ENCODE measurements at places on chromosomes 16 and 17.

- DNase-seq = no peak
Measured at GRCh38 chr16:23182679-23183542, at the start of gene SCNN1G. SCNN1G (plus strand) TSS chr16:23182745; CDS start chr16:23186272, 3,527 bp downstream.

DNA sequence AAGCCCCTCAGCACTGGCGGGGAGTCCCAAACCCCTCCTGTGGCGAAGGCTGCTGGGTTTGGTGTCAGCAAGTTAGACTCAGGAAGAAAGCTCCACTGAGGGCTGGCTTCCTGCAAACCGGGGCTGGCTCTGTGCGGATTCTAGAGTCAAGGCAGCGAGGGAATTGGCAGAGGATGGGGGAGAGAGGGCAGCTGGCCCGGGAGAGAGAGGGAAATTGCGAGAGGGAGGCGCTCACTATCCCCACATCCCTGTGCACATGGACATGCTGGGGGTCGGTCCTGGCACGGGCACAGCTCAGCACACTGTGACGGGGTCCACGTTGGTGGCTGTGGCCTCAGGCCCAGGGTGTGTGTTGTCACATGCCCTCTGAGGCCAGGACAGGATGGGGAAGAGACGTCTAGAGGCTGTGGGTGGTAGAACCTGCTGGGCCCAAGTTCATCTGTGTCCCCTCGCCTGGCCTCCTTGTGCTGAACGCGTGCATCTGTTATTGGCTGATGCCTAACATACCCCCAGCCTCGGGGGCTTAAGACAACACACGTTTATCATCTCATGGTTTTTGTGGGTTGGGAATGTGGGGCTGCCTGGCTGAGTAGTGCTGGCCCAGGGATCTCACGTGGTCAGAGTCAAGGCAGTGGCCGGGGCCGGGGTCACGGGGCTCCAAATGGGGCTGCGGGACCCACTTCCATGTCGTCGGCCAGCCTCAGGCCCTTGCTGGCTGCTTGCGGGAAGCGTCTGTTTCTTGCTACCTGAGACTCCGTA lies 16.7 kb upstream of the JPH3 start:
- no peak for DNase-seq

- peak; percentile 44 for DNase-seq
Measured at GRCh38 chr17:27466376-27466742, 10.1 kb downstream of the KSR1 start.

DNA sequence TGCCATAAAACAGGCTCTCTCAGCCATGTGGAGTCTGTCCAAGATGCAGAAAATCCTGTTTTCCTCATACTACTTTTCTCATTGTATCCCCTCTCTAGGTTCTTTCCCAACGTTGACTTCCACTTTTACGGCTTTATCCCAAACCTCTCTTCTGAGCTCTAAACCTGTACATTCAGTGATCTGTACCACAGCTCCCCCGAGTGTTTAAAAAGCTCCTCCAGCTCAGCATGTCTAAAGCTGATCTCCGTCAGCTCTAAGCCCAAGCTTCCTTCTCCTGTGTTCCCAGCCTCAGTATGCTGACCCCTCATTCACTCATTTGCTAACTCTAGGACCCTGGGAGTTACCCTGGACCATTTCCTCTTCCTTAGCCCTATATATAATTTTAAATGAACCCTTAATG lies 144.6 kb downstream of the DNAH9 start:
- no peak for DNase-seq

GRCh38 chr17:67633751-67634211 lies 84.0 kb upstream of the NOL11 start:
- DNase-seq = no peak
